Hepatic stellate cell (primary cell): ENCODE measurements at places on chromosomes 6 and 20.

- DNase-seq: no peak
Measured at GRCh38 chr6:110318971-110319370, 39.2 kb downstream of the METTL24 start.

DNA sequence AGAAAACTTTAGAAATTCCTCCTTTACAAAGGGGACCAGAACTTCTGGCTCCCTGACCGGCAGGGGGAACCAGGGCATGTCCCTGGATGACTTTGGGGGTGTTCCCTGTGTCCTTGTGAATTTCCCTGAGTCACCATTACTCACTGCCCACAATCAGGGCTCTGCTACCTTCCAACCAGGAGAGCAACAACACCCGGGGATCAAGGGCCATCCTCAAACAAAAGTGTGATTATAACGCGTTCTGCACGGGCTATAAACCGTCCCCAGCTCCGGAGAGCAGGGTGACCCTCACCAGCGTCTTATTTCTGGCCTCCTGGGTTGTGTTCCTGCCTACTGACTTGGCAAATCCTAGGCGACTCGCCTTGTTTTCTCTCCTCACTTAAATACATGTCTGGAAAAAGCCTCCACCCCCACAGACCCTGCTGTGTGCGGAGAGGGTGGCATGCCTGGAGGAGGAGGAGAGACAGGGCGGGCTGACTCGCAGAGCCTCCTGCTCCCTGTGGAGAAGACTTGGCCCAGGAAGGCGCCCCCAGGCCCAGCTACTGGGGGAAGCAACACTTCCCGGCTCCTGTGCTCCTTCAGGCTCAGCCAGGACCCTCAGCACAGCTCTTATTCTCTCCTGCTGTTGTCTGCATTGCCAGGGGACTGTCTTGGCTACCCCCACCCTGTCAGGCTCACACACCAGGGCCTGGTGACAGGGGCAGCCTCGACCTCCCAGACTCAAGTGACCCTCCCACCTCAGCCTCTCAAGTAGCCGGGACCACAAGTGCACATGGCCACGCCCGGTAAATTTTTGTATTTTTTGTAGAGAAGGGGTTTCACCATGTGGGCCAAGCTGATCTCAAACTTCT lies 54.1 kb downstream of the FGD2 start:
- DNase-seq: peak; percentile 96

GRCh38 chr20:41057999-41058673 lies 29.5 kb downstream of the TOP1 start:
- DNase-seq: peak; percentile 24

- no peak for DNase-seq
Measured at GRCh38 chr20:46997187-46997586, 102.5 kb downstream of the EYA2 start.

- no peak for DNase-seq
Measured at GRCh38 chr6:166305562-166306117, 2.6 kb downstream of the PRR18 start.

- no peak for DNase-seq
Measured at GRCh38 chr6:30862156-30862875, 22.0 kb upstream of the DDR1 start.

DNA sequence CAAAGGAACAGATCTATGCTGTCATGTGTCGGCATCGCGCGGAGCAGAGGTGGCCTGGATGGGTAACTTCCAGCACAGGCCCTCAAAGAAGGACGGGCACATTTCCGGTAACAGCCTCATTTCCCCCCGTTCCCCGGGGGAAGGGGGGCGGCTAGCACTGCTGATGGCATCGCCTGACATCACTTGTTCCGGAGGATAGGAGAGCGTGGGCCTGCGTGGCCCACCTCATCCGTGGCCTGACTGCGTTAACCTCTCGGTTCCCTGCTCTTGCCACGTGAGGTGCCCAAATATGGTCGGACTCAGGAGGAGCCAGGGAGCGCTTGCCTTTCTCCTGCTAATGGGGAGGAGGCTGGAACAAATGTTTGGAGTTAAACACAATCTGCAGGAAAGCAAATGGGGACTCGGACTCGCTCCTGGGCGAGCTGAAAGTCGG lies at the start of gene AKAP12:
TSS of gene AKAP12 (plus strand) at position 365 of the 433 bp plus-strand sequence. CDS start 596 bp downstream, outside the sequence.
- peak; percentile 56 for DNase-seq

DNA sequence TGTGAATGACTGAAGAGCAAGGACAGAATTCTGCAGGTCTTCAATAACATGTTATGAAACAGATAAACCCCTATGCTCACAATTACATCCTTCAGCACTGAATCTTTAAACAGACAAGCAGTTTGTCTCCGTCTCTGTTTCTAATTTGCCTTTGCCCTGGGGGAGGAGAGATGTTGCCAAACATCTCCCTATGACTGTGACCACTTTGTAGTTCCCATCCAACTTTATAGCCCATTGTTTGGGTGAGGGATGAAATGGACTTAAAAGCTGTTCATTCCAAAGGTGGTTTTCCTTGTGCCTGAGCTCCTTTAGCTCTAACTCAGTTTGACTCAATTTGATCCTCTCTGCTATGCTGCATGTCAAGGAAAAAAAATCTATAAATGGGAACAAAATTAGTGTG lies 19.5 kb upstream of the ADTRP start:
- DNase-seq: no peak

DNA sequence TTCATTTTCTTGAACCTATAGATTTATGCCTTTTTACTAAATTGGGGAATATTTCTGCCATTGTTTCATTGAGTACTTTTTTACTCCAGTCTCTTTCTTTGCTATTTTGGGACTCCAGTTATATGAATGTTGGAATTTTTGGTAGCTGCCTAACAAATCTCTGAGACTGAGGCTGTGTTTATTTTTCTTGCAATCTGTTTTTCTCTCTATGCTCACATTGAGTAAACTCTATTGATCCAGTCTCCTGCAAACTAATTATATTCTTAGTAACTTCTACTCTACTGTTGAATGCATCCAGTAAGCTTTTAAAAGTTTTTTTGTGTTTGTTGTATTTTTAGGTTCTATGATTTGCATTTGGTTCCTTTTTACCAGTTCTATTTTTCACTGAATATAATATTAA lies 903.4 kb upstream of the GJE1 start:
- DNase-seq: no peak
